ENCODE measurements at places on chromosomes 3 and 15. TPM values are rescaled to one million over a fixed set of nuclear protein-coding genes. Genes with fewer than 3 reads are reported as not detected.

Gene PPP1R2
- 134 TPM for total RNA-seq

DNA sequence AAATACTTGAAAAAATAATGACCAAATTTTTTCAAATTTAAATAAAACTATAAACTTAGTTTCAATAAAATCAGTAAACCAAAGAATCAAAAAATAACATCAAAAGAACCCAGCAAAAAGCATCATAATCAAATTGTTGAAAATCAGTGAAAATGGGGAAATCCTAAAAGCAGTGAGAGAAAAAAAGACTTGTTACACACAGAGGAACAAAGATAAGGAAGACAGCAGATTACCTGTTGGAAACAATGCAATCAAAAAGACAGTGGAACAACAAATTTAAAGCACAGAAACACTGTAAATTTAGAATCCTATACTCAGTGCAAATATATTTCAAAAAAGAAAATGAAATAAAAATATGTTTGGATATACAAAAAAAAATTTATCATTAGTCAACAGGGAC lies 156.2 kb upstream of the LMCD1 start:
- DNase-seq, result no peak
- H3K27me3 ChIP-seq, result no peaks in the 10 kb centered on the region
- no peaks in the 10 kb centered on the region for H3K36me3 ChIP-seq

- H3K27me3 ChIP-seq, result peaks cover 19% of the 10 kb centered on the region
- no peaks in the 10 kb centered on the region for H3K36me3 ChIP-seq
- H3K4me1 ChIP-seq, result peaks cover 2% of the 10 kb centered on the region
- no peak overlapping the region for H3K27ac ChIP-seq
- DNase-seq, result no peak
These were observed 160.0 kb downstream of the FRMD5 start for GRCh38 chr15:44034933-44035624.

GRCh38 chr15:69225355-69226022 lies 65.1 kb downstream of the GLCE start:
- H3K27me3 ChIP-seq, result no peaks in the 10 kb centered on the region
- H3K36me3 ChIP-seq, result peaks cover 18% of the 10 kb centered on the region
- no peak overlapping the region for H3K27ac ChIP-seq
- no peaks in the 10 kb centered on the region for H3K4me1 ChIP-seq

Gene PAK2
- total RNA-seq, result 57.6 TPM

DNA sequence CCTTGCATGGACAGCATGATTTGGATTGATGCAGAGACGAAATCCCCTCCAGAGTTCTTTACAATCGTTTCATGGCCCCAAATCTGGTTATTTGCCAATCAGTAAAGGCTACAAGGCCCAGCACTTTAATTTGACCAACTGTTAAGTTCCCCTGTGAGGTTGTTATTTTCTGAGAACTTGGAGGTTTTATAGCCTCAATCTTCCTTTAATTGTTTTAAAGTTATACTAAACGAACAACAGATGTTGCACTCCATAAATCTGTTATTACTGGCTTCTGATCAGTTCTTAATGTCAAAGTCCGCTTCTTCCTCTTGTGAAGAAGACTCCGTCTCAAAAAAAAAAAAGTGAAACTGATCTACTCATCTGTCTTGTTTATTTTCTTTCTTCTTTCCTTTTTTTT lies 30.8 kb downstream of the LARP6 start:
- no peaks in the 10 kb centered on the region for H3K4me1 ChIP-seq
- H3K4me3 ChIP-seq, result no peak overlapping the region
- H3K27me3 ChIP-seq, result peaks cover 10% of the 10 kb centered on the region
- H3K36me3 ChIP-seq, result no peaks in the 10 kb centered on the region

DNA sequence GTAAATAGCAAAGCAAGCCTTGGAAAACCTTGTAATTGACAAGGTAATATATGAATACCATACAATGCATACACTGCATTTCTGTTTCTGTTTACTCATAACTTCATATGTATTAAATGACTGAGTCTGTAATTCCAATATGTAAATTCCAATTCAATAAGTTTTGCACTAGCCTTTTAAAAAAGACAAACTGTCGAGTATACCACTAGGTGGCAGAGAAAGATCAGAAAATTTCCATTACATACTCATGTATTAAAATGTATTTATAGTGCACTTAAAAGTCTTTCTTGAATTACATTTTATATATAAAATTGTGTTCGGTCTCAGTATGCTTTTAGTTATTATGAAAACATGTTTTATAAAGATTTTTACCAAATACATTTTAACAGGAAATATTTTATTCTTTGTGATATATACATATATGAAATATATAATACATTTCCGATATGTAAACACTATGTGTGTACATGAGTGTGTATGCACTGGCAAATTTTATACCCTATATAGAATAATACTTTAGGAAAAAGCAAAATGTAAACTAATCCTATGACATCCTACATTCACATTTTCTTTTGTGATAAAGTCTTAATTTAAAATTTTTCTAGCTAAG lies 216.8 kb downstream of the VGLL3 start:
- no peaks in the 10 kb centered on the region for H3K36me3 ChIP-seq
- no peak overlapping the region for H3K27ac ChIP-seq
- DNase-seq, result no peak
- no peaks in the 10 kb centered on the region for H3K4me1 ChIP-seq

Gene REC114
- total RNA-seq, result not detected

Gene AHSG
- not detected for total RNA-seq

- no peak for DNase-seq
- peak overlapping the region; percentile 92 for H3K4me3 ChIP-seq
- peaks cover 26% of the 10 kb centered on the region for H3K36me3 ChIP-seq
- no peaks in the 10 kb centered on the region for H3K27me3 ChIP-seq
- peak overlapping the region; percentile 37 for H3K27ac ChIP-seq
These were observed 1.1 kb downstream of the MRPL47 start for GRCh38 chr3:179603321-179603720.

Gene ADCY5
- not detected for total RNA-seq

Gene KLHL25
- total RNA-seq, result 4.9 TPM

DNA sequence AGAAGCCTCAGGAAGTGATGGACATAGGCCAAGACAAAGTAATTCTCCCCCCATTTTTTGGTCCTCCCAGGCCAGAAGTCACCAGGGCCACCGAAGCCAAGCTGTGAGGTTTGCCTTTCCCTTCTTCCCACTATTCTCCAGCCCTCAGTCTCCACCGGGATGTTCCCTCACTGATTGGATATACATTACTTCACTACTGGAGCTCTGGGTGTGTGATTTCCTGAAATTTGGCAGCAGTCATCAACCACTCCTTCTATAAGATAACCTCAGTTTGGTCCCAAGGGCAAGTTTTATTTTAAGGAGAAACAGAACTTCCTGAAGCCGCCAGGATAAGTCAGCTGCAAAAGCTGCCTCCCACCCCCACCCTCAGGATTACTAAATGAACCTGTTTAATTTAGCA lies 11.3 kb downstream of the SLCO2A1 start:
- no peaks in the 10 kb centered on the region for H3K36me3 ChIP-seq
- H3K27ac ChIP-seq, result no peak overlapping the region
- peaks cover 3% of the 10 kb centered on the region for H3K27me3 ChIP-seq
- no peak overlapping the region for H3K4me3 ChIP-seq
- H3K4me1 ChIP-seq, result no peaks in the 10 kb centered on the region
- DNase-seq, result no peak

DNA sequence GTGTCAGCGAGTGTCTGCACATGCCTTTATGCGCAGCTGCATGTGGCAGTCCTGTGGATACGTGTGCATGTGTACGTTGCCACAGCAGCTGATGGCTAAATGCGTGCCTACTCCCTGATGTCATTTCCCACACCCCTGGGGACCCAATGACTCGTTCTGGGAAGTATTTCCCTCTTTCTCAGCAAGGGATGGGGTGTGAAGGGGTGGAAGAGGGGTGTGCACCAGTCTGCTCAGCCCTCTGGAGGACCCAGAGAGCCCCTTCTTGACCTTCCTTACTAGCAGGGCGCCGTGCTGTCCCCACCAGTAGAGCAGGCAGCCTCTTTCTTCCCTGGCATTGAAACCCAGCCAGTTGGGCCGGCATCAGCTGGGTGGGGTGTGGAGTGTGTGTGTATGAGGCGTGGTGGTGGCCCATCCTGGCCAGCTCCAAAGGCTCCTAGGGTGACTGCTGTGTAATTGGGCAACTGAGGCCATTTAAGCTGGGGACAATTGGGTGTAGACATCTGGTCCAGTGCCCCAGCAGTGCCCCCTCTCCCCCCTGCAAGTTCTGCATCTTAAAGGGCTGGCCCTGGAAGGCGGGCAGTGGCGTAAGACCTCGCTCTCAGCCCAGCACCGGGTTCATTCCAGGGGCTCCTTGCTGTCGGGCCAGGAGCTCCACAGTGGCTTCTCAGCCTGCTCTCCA lies 19.2 kb downstream of the SNX33 start:
- no peak overlapping the region for H3K27ac ChIP-seq
- H3K36me3 ChIP-seq, result no peaks in the 10 kb centered on the region
- H3K4me3 ChIP-seq, result no peak overlapping the region
- no peak for DNase-seq
- no peaks in the 10 kb centered on the region for H3K27me3 ChIP-seq
- peaks cover 4% of the 10 kb centered on the region for H3K4me1 ChIP-seq

Gene SEMA3G
- not detected for total RNA-seq

GRCh38 chr3:69204315-69204957 lies 82.0 kb upstream of the LMOD3 start:
- H3K4me1 ChIP-seq, result peaks cover 56% of the 10 kb centered on the region
- peak overlapping the region; percentile 78 for H3K27ac ChIP-seq
- H3K4me3 ChIP-seq, result peak overlapping the region; percentile 43
- H3K27me3 ChIP-seq, result no peaks in the 10 kb centered on the region
- no peaks in the 10 kb centered on the region for H3K36me3 ChIP-seq
- peak; percentile 77 for DNase-seq

DNA sequence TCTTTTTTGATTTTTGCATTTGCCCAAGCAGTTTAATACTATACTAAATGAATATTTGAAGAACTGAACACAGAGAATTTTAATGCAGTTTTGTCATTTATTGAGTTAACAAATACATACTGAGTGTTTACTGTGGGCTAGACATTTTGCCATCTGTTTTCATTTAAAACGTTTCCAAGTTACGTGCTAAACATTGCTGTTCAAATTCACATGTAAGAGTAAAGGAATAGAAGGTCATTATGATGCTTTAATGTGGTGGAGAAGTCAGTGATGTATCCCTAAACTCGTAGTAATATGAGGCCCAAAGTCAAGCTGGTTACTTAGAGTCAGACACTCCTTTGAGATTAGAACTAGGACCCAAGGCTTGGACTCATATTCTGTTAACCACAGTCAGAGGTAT lies 49.4 kb downstream of the CRYBG3 start:
- H3K36me3 ChIP-seq, result peaks cover 2% of the 10 kb centered on the region
- no peak overlapping the region for H3K27ac ChIP-seq
- H3K4me3 ChIP-seq, result no peak overlapping the region
- no peak for DNase-seq

DNA sequence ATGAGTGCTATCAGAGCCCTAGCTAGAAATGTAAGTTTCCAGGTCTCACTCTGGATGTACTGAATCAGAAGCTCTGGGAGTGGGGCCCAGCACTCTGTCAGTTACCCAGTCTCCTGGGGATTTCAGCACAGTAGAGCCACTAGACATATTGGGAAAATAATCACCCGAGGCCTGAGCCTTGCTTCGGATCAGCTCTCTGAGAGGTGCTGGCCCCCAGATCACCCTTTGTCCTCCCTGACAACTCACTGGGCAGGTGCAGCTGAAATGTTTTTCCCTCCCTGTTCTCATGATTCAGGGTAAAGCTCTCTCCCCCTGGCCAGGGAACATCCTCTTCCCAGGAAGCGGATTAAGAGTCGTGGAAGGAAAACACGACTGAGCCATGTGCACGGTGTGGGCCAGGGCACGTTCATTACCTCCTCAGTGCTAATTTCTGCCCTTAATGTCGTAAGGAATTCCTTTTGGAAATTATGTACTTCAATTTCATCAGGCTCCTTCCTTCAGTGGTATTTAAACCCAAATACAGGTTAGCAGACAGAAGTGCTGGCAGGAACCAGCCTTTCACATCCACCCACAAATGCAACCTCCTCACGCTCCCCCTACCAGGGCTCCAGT lies 296.7 kb upstream of the LYSMD4 start:
- no peak overlapping the region for H3K4me3 ChIP-seq
- H3K27ac ChIP-seq, result no peak overlapping the region
- H3K27me3 ChIP-seq, result no peaks in the 10 kb centered on the region
- H3K4me1 ChIP-seq, result no peaks in the 10 kb centered on the region
- DNase-seq, result no peak
- H3K36me3 ChIP-seq, result peaks cover 4% of the 10 kb centered on the region

DNA sequence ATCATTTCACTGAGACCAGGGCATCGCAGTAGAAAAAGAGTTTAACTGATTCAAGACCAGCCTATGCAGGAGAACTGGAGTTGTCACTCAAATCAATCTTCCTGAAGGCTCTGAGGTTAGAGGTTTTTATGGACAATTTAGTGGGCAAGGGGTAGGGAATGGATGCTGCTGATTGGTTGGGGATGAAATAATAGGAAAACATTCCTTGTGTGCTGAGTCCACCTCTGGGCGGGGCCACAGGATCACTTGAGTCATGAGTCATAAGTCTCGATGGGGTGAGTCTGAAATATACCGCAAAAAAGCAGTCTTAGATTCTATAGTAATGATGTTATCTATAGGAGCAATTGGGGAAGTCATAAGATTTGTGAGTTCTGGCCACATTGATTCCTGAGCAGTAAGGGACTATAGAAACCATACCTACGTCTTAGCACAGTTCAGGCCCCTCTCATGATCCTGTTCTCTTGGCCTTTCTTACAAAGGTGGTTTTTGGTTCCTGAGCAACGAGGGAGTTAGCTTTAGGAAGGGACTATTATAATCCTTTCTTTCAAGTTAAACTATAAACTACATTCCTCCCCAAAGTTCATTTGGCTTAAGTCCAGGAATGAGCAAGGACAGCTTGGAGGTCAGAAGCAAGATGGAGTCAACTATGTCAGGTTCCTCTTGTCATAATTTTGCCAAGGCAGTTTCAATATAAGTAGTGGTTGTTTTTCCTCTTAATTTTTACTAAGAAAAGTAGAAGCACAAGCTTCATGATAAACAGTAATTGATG lies 2.7 kb upstream of the OPA1 start:
- peaks cover 22% of the 10 kb centered on the region for H3K4me1 ChIP-seq
- peaks cover 7% of the 10 kb centered on the region for H3K36me3 ChIP-seq
- no peak overlapping the region for H3K27ac ChIP-seq
- H3K4me3 ChIP-seq, result no peak overlapping the region

DNA sequence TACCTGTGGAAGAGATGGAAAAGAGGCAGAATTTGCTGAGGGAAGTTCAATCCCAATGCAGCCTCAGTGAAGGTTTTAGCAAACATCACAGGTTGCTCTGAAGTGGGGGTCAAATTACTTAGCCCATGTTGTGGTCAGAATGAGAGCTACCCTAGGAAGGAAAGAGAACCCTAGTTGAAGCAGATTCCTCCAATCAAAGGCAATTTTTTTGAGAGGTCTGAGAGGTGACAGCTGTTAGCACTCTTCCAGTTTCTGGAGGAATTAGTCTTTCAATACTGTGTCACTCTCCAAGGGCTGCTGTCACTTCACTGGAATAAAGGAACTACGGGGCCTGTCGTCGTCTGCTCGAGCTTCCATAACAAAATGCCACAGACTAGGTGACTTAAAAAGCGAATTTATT lies 584.2 kb upstream of the DPPA4 start:
- H3K4me3 ChIP-seq, result no peak overlapping the region
- H3K36me3 ChIP-seq, result no peaks in the 10 kb centered on the region
- no peak for DNase-seq
- H3K27ac ChIP-seq, result no peak overlapping the region

- peaks cover 33% of the 10 kb centered on the region for H3K4me1 ChIP-seq
- no peak overlapping the region for H3K27ac ChIP-seq
- no peaks in the 10 kb centered on the region for H3K36me3 ChIP-seq
- H3K4me3 ChIP-seq, result no peak overlapping the region
These were observed 101.5 kb upstream of the TGFBR2 start for GRCh38 chr3:30504939-30505338.

Measured in activated CD4-positive, alpha-beta T cell treated with anti-CD3 and anti-CD28 coated beads for 36 hours (primary cell).